Germinal center (tissue), 1 donor: ENCODE measurements at places on chromosomes 1 and 21.

DNA sequence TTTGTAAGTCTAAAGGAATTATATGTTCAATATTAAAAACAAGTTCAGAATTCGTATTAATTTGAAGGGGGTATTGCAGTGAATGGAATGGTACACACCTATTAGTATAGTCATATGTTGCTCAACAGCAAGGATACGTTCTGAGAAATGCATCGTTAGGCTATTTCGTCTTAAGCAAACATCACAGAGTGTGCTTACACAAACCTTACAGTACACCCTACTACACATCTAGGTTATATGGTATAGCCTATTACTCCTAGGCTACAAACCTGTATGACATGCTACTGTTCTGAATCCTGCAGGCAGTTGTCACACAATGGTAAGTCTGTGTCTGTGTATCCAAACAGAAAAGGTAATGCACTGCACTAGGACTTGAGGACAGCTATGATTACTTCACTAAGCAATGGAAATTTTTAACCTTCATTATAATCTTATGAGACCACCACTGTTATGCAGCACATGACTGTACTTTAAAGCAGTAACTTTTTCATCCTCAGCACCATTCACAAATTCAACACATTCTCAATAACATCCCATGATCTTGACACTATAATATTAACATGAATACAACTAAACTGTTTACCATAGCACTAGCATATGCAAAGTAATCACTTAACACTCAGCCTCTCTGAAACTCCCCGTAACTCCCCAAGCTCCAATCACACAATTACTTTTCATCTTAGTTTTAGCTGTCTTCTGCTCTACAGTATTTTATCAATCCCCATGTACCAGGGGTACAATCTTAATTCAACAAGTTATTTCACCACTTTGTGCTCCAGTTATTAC lies 14.4 kb upstream of the PSMG1 start:
- no peak for DNase-seq

DNA sequence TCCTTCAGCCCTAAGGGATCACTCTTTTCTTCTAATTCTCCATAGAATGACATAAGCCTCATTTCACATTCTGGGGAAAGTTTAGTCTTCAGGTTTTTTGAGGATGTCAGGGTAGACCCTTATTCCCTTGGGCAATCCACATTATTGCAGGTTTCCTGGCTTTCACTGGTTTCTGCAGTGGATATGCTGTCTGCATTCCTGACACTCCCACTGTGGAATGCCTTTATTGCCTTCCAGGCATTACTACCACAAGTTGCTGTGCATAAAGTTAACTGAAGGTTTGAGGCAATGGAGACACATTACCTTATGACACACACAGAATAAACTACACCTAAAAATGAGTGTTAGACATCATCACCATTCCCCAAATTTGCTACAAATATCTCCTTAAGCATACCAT lies 12.7 kb downstream of the FASLG start:
- no peak for DNase-seq

DNA sequence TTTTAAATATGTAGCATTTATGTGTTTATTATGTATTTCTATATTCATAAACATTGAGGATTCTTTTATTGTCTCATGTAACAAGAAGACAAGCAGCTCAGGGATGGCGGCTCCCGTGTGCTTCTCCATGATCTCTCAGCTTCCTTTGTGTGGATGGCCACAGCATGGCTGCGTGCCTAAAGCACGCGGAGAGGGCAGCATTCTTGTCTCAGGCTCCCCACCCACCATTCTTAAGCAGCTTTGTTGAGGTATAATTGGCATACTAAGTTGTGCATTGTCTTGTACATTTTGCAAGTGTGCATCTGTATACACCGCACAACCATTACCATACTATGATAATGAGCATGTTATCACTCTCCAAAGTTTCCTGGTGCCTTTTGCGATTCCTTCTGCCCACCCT lies 81.6 kb downstream of the CAMTA1 start:
- DNase-seq = no peak

DNA sequence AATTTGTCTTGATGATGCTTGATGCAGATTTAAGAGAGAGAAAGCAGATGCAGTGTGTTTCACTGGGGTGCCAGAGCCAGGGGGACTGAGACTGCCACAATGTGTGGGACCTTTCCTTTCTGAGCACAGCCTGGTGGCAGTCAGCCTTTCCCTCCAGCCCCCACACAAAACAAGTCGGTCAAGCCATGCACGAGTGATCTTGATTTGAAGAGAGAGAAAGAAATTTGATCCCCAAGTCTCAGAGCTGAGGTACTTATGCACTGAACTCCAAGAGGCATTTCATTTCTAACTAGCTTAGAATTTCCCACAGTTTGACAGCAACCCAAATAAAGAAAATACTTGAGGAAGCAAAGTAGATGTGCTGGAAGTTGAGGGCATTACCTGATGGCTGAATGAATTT lies 193.8 kb downstream of the ST6GALNAC3 start:
- no peak for DNase-seq

DNA sequence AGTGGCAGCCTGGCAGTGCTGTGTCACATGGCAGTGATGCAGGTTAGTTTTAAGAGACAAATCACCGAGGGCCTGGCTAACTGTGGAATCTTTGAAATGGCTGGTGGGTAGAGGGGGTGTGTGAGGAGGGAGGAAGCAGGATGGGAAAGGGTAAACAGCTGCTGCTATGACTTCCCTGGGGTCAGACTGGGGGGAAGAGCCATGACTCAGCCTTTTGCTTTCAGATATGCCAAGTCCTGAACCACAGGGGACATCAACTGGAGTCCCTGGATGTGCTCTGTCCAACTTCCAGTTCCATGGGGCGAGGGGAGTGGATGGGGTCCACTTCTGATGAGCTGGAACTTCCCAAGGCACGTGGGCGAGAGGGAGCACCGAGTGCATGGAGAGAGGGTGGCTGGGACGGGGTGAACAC lies 121.1 kb upstream of the ADAR start:
- no peak for DNase-seq

GRCh38 chr1:65006806-65007205 lies 40.5 kb upstream of the JAK1 start:
- no peak for DNase-seq

DNA sequence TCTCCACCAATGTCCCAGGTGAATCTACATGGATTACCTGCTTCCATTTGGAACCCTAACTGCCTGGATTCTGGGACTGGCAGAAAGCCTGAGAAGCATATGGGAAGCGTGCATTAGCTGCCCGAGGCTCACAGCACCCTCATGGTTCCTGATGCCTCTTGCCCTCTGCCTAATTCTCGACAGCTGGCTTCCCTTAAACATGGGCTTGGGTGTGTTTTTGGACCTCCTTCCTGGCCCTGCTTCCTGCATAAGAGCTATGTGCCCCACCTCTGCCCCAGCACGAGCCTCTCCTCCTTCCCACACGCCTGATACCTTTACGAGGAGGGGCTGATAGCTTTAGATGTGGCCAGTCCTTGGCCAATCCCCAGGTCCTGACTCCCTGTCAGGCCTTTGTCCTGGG lies 152.4 kb upstream of the HMGB4 start:
- no peak for DNase-seq

GRCh38 chr1:42833981-42834380 lies 12.4 kb upstream of the ZNF691 start:
- DNase-seq = peak; percentile 13

DNA sequence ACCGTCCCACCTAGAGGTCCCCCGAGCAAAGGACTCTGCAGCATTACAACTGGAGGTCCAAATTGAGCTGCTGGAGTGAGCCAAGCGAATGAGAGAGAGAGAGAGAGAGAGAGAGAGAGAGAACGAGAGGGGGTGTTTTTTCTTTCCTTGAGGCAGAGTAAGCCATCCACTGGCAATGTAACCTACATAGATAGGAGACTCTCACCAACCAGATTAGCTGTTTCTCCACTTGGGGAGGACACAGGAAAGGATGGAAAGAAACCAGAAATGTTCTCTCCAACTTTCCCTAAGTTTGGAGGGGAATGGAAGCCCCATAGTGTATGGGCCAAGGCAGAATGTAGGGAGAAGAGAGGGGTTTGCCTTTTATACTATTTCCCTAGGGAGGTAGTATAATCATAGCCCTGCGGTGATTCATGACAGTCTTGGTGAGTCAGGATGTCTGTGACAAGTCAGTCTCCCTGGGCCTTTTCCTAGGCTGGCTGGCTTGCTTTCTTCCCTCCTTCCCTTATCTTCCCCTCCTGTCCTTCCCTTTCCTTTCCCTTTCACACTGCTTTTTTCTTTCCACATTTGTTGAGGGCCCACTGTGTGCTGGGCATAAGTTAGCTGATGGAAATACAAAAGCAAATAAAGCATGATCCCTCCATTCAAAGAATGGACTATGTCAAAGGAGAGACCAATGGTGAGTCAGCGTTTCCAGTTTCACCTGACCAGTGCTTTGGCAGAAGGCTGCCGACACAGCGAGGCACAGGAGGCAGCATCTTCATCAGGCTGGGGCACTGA lies 7.1 kb downstream of the FNDC7 start:
- DNase-seq = no peak

DNA sequence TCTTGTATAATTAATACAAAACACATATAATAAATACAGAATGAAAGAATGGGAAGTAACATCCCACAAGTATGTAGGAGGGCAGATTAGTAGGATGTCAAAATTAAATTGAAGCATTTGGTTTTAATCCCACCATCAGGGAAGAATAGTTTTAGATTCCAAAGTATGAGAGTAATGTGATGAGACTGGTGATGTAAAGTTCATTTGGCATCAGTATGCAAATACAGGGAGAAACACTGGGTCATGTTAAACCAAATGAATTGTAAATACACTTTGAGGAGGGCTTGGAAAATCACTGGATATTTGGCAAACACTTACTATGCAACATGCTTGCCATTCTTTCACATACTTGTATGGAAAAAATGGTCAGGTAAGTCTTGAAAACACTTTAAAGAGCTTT lies 358.8 kb downstream of the DPYD start:
- no peak for DNase-seq

DNA sequence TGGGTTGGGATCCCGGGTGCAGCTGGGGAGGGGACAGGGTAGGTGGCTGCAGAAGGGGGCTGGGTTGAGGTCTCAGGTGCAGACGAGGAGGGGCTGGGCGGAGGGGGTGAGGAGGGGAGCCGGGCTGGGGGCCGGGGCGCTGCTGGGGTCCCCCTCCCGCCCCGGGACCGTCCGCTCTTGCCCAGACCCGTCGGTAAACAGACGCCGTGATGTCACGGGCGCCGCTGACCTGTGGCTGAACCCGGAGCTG lies 22.3 kb downstream of the DHRS3 start:
- DNase-seq = no peak

DNA sequence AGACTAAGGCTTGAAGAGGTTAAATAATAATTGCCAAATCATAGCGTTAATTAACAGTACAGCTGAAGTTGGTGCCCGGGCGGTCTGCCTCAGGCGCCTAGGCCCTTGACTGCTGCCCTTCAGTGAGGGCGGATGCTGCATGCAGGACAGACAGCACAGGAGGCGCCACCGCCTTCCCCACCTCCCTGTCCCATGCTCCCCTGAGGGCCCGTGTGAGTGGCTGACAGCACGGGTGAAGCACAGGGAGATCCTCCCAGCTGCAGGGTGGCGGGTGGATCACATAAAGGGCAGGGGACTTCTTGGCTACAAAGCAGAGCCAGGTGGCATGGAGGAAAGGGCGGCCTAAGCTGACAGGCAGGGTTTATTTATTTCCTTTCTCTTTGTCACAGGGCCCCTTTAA lies 49.1 kb downstream of the DDX20 start:
- DNase-seq = no peak

- no peak for DNase-seq
Observed at GRCh38 chr1:94884106-94884505, 42.8 kb downstream of the CNN3 start.

- DNase-seq = no peak
Observed at GRCh38 chr1:213779228-213779627, 208.5 kb upstream of the PROX1 start.

- no peak for DNase-seq
Observed at GRCh38 chr1:243482141-243483022, 226.5 kb downstream of the SDCCAG8 start.

DNA sequence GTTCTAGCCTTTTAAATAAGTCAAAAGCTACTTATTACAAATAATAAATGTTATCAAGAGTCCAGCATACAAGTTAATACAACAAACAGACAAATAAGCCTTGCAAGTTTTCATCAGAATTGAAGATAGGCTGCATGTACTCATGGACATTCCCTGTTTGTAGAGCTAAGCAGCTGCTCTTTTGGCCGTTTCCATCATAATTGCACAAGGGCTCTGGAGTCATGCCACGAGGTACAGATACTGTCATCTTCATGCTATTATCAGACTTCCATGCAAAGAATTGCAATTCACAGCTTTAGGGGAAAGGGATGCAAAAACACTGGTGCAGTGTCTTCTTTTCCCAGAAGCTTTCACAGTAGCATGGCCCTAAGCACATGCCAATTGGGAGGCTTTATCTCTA lies 52.8 kb upstream of the TBX15 start:
- no peak for DNase-seq

- DNase-seq = no peak
Observed at GRCh38 chr1:76832521-76832920, 34.8 kb upstream of the ST6GALNAC5 start.

DNA sequence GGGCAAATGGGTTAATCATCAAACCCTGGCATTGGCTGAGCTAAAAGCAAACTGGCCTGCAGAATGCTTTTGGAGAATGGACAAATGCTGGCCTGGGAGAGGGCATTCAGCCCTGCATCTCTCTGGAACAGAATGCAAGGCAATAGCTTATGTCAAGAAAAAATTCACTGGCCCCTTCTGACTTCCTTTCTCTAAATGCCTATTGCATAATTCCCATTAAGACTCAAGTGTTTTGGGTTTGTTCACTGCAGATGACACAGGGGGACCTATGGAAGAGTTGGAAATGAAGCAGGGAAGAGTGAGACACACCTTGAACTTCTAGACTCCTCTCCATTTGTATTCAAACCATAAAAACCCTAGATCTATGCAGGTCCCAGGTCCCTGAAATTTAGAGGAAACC lies 15.9 kb downstream of the PEA15 start:
- DNase-seq = no peak

DNA sequence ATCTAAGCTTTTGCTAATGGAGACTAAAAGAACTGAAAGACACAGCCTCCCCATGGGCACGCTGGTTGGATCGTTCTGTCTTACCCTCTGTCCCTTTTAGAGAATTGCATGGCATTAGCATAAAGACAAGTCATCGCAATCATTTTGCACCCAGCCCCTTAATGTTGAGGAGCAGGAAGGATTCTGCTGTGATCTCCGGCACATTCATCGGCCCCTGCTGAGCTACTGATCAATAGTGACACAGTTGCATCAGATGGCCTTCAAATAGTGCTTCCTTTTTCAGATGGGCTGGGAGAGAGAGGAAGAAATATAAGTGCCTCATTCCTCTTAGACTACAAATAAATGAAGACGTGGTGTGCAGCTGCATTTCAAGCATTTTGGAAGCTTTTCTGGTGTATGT lies 75.4 kb downstream of the NOS1AP start:
- DNase-seq = no peak
